Bronchus fibroblast of lung (primary cell): ENCODE measurements at places on chromosomes 2 and 18. TPM values are rescaled to one million over a fixed set of nuclear protein-coding genes. Genes with fewer than 3 reads are reported as not detected.

TMEM198 gene
- 0.74 and 1.2 TPM in 2 replicates for total RNA-seq

DES gene
- total RNA-seq = 3.0 and 5.0 TPM in 2 replicates

USP37 gene
- 4.4 and 5.4 TPM in 2 replicates for total RNA-seq

IL1RL1 gene
- total RNA-seq = 0.17 and 0.89 TPM in 2 replicates

RESP18 gene
- total RNA-seq = not detected in 2 replicates

ZNF396 gene
- 0.67 and 0.89 TPM in 2 replicates for total RNA-seq

RALBP1 gene
- 51.7 and 57.0 TPM in 2 replicates for total RNA-seq

ABCB11 gene
- not detected in 2 replicates for total RNA-seq

GPR75 gene
- 0.67 and 0.89 TPM in 2 replicates for total RNA-seq

RPL37A gene
- 1,246 and 1,311 TPM in 2 replicates for total RNA-seq

OXER1 gene
- under 0.01 and 0.17 TPM in 2 replicates for total RNA-seq

NETO1 gene
- 0.74 and 1.2 TPM in 2 replicates for total RNA-seq

CABYR gene
- total RNA-seq = 6.7 and 7.6 TPM in 2 replicates

PRKAG3 gene
- not detected in 2 replicates for total RNA-seq

SERPINB12 gene
- total RNA-seq = not detected in 2 replicates

TCF23 gene
- not detected in 2 replicates for total RNA-seq

RMC1 gene
- 20.2 and 21.6 TPM in 2 replicates for total RNA-seq
